Activated CD4-positive, alpha-beta T cell treated with anti-CD3 and anti-CD28 coated beads for 48 hours (primary cell): ENCODE measurements at places on chromosomes 3 and 15.
A peak's percentile ranks its signal among the peaks of the same experiment; 100 is the strongest.

GRCh38 chr3:12886106-12886679 lies 44.8 kb upstream of the RPL32 start:
- DNase-seq: peak; percentile 20

GRCh38 chr3:36524560-36524959 lies 144.3 kb downstream of the STAC start:
- DNase-seq: no peak

DNA sequence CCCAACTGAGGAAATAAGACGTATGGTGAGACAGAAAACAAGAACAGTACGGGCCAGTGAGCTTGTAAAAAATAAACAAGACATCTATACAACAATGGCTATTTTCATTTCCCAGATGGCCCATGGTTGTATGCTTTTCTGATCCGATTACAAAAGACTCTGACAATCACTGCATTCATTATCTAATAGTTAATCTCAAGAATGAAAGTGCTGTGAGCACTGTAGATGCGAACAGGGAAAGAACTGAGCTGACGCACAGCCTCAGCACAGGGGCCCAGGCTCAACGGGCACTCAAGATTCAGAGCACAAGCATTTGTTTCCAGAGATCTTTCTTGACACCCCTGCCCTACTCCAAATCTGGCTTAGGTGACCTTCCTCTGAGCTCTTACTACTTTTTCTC lies 6.9 kb downstream of the MTMR10 start:
- no peak for DNase-seq

DNA sequence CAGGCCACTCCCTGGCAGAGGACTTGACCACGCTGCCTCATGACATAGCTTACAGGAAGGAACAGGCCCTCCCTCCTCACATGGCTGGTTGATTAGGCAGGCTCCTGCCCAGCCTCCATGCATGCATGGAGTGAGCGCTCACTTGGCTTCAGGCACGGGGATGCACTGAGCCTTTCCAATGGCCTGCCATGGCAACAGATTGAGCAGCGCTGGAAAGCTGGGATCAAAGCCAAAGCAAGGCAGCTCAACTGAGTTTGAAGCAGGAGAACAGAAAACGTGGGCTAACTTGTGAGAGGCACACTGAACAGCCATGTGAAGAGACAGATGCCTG lies 5.9 kb upstream of the GRAMD2A start:
- DNase-seq: no peak

DNA sequence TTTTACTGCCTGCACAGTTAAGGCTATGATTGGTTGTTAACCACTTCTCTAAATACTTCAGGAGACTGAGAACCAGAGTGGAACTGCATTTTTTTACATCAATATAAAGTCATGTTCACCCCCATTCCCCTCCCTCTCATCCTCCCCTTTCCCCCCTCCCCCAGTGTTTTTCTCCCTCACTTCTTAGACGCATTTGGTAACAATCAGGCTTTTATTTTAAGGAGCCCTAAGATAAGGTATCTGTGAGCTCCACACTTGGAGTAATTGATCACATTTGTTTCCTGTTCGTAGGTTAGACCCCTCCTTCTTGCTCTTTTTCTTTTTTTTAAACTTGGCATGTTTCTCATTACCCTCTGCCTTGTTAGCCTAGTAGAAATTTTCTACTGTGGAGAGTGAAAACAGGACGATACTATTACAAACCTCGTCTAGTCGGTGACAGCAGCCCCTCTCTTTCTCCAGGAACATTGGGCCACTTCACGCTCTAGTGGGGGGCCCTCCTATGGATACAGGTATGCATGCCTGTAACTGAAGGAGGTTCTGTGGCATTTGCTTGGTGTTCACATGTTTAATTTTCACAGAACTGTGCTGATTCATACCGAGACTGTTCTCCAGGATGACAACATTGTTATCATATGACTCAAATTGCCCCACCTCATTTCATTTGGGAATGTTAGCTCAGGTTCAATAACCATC lies 314.4 kb downstream of the MECOM start:
- no peak for DNase-seq
